ENCODE measurements at places on chromosomes 5 and 9.

DNA sequence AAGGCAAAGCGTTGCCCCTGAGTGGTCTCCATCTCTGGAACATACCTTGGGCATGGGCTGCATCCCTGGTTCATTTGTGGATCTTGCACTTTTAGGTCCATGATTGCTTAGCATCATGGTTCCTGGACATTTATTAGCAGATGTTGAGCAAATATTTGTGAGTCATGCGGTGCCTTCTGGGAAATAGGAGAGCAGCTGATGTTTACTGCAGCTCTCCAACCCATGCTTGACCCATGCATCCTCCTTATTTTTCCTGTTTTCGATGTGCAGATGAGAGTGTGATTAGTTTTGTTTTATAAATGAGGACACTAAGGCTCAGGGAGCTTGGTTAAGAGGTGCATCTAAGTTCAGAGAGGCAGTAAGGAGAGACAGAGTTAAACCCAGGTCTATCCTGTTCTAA is 253.7 kb downstream of the ICE1 start:
- no peak for DNase-seq

DNA sequence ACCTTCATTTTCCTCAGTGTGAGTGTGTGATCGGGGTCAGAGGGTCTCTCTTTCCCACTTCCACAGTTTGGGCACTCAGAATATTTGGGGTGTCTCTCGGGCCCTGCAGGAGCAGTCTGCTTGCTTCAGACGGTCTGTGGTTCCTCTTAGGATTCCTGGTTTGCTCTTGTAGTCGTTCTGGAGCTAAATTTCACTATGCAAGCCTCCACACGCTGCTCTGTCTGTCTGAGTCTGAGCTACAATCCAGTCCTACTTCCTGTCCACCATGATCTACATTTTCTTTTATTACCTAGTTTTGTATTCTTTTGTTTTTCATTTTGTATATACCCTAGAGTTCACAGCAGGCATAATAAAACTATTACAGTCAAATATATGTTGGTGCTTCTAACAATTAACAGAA is 1967.3 kb upstream of the NUDT12 start:
- DNase-seq: no peak

- no peak for DNase-seq
These were observed 7.3 kb downstream of the GPBP1 start for GRCh38 chr5:57181154-57181553.

DNA sequence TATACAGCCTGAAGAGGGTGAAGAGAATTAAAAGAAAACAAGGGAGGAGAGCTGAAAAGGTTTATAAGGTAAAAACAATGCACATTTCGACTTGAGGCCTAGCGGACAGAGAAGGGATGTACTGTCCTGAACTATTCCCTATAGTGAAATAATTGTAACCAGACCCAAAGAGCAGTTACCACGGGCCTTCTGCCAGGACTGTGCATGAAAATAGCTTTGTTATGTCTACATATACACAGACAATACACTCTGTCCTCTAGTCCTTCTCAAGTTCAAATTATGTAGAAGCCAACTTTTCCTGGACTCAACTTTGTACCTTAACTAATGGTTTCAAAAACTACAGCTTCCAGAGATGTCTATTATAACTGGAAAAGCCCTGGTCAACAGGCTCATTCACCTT is 223.7 kb downstream of the PCSK5 start:
- DNase-seq: no peak

DNA sequence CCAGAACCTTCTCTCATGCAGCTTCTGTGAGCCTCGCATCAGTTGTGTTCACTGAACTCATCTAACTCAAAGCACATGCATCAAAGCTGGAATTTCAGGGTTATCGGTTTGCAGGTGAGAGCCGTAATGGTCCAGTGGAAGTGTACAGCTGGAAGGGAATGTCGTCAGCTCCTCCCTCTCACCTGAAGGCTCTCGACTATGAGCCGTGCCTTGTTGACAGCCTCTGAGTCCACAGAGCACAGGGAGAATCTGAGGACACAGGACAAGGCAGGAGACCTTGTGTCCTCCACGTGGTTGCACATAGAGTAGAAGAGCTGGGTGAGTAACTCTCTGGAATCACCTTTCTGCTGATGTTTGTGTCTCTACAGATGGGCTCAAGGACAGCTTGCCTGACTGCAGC is 38.8 kb downstream of the PROP1 start:
- DNase-seq: no peak

DNA sequence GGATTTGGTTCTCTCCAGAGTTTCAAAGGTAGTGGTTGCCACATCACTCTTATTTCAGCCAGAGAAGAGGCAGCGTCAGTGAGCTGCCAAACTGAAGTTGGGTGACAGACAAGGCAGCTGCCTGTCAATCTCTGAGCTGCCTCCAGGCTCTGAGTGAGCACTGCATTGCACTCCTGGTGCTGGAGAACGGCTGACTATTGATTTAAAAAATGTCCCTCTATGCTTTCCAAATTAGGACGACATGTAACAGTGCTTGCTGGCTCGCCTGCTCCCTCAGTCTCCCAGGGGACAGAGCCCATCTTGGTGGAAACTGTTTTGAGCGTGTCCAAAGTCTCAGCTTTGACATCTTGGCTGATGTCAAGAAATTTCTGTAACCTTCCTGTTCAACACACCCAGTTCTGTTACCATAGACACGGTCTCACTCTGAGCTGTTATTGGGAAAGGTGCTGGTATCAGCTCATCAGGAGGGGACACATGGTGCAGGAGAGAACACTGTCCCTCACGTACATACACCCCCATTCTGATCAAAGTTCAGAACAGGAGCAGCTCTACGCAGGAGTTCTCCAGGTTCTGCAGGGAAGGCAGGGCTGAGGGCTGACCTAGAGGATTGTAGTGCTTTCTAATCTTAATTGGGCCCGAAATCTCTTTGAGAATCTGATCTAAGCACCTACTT is 15.7 kb downstream of the PCDH12 start:
- DNase-seq: no peak

DNA sequence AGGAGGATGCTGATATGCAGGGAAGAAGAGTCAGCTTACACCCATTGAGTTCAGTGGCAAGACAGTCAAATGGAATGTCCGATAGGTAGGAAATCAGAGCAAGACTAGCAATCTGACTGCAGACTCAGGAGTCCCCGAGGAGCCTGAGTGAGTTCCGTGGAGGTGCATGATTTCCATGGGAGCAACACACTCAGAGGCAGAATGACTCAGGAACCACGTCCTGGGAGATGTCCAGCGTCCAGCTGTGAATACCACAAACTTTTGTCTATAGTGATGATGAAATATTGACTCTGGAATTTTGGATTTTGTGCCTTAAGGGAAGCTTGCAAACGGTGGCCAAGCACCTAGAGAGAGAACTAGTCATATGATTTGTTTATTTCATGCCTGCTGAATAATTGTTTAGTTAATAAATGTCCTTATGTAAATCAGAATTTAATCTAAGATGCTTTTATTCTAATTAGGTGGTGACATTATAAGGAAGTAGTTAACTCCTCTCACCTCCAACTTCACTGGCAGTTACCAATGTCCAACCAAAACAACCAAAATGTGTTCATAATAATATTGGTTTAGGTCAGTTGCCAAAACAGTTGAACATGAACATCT is 100.4 kb downstream of the PDE4D start:
- no peak for DNase-seq

DNA sequence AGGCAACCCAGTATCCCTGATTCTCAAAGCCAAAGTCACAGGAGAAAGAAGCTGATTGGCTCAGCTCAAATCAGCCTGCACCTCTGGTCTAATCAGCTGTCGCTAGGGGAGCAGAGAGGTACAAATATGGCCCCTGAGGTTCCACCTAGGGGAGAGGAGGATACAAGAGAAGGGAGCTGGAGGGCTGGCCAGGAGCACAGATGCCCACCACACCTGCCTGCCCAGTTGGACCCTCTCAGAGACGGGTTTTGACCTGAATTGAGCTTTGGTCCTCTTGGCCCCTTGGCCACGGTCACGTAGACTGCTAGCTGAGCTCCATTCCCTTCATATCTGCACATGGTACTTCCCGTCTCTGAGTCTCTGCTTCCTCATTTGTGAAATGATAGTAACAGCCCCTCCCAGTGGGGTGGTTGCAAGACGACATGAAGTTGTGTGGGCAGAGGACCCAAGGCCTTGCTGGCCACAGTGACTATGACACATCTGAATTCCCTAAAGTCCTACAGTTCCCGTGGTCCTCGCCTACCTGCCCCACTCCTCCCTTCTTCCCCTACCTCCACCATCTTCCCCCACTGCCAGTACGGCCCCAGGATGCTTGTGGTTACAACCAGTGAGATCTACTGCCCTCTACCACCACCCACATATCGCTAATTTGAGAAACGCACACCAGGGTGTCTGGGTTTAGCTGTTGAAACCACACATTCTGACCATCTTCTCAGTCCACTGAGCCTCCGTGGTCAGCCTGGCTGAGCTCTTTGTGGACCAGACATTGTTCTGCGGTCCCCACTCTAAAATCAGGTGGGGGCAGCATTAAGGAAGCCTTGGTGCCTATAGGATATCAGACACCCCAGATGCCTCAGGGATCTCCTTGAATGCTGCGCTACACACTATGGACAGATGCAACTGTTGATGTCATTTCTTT is 60.3 kb upstream of the NEK6 start:
- peak; percentile 53 for DNase-seq

DNA sequence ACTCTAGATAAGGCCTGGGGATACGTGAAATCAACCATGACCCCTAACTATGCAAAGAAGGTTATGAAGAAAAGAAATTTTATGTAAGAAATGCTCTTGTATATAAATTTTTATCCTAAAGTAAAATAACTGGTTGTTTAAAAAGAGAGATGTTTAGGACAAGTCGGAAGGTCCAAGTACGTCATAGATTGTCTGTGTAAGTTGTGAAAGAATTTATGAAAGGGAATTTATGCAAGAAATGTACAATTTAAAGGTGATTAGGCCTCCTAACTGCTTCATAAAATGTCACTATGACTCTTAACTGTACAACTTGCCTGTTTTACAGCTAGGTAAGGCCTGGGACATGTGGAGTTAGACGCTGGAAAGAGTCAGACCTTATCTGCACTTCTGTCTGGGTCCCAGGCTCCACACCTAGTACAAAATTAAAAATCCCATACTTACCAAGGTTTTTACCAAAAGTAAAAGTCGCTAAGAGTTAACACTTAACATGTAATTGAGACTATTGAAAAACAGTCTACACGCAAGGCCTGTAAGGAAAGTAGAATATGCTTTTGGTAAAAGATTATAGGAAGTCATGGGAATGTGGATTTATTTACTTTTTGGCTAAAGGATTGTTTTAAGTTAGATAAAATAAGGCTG is 77.4 kb downstream of the KIAA0825 start:
- DNase-seq: no peak

GRCh38 chr5:163913548-163913947 is 408.1 kb downstream of the MAT2B start:
- DNase-seq: no peak

DNA sequence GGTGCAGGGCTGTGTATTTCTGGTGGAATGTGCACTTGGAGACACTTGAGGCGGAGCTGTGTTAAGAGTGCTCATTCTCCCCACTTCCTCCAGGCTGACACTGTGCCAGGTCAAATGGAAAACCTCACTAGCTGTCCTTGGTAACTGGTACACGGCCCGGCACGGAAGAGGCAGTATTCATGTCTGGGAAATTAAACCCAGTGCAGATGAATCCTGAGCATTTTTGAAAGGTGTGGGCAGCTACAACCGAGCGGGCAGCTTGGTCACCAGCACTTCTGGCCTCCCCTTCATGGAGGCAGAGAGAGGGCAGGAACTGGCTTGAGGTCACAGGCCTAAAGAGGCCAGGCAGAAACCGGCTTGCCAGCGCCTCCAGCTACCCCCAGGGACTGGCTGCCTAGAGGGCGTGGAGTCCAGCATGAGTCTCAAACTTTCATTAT is 1.6 kb downstream of the CLPTM1L start:
- no peak for DNase-seq

DNA sequence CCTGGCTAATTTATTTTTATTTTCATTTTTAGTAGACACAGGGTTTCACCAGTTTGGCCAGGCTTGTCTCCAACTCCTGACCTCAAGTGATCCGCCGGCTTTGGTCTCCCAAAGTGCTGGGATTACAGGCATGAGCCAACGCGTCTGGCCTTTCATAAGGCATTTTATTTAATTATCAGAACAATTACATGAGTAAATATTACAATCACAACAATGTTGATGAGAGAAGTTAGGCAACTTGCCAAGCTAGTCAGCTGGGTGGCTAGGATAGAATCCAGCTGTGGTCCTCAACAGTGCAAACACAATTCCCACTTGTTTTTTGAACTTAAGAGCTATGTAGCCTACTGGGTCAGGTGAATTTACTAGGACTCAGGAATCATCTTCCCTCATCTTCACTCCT is 22.0 kb downstream of the C9orf57 start:
- DNase-seq: no peak
